ENCODE measurements at places on chromosomes 12 and 14. TPM values are rescaled to one million over a fixed set of nuclear protein-coding genes. Genes with fewer than 3 reads are reported as not detected.

GRCh38 chr14:85248881-85249635 lies 280.9 kb upstream of the FLRT2 start:
- DNase-seq: peak; percentile 63

DNA sequence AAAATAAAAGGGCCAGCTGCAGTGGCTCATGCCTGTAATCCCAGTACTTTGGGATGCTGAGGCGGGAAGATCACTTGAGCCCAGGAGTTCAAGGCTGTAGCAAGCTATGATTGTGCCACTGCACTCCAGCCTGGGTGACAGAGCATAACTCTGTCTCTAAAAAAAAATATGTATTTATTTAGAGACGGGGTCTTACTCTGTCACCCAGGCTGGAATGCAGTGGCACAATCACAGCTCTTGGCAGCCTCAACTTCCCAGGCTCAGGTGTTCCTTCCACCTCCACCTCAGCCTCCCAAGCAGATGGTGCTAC lies 179.3 kb upstream of the ATF7IP start:
- DNase-seq: no peak

PTMS gene
- total RNA-seq: 352 TPM

RPS6KL1 gene
- 4.7 TPM for total RNA-seq

DNA sequence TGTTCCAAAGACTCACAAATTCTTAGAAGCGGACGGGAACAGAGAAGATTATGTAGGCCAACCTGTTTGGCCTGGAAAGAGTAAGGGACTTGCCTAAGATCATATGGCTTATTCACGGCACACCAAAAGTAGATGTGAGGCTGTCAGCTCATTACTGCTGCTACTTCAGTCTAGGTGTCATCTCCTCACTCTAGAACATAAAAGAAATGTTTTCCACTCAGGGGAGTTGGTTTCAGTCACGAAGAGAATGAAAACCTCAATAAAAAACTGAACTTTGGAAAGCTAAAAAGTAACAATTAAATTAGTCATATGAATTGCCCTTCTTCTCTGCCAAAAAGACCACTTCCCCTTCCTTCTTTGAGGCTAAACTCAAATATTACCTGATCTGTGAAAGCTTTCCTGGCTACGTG lies 658 bp upstream of the CEP128 start:
- DNase-seq: no peak

GRCh38 chr12:71152851-71153250 lies 4.9 kb downstream of the TSPAN8 start:
- DNase-seq: no peak

NFE2 gene
- 7.7 TPM for total RNA-seq

GRCh38 chr14:22588526-22589095 lies 413 bp downstream of the DAD1 start:
- no peak for DNase-seq

GRCh38 chr12:90122681-90123080 lies 414.0 kb upstream of the ATP2B1 start:
- no peak for DNase-seq

EFS gene
- total RNA-seq: 46.6 TPM

DNA sequence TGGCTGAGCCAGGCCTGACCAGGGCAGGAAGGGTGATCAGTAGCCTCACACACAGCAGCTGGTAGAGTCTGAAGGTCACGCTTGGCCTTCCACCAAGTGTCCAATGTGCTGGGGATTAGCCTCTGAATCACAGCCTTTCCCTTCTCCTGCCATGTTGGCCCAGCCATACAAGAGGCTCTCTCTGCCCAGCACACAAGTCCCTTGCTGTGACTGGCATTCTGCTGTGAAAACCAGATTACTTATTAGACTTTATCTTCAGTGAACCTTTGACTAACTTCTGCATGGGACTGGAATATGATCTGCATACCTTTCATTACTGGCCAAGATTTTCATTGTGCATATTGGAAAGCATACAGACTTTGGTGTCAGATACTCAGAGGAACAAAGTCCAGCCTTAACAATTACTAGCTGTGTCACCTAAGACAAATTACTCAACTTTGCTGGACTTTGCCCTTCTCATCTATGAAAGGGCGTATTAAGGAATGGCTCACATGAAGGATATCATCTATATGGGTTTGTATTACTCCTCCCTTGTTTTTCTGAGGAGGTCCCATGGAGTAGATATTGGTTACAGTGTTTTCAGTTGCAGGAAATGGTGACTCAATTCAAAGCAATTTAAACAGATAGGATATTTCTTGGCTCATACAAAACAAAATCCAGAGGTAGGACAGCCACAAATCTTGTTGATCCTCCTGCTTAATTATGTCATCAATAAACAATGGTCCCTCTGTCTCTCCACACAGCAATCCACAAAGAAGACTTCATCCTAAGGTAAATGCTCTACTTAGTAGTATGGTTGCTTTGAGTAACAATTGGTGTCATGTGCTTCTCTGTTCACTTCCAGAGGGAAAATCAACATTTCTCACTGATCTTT lies 99.6 kb downstream of the DYRK2 start:
- no peak for DNase-seq

TAS2R9 gene
- total RNA-seq: not detected

LYSET gene
- total RNA-seq: 15.8 TPM

Measured in sciatic nerve (tissue), 2 donors.